ENCODE measurements at places on chromosomes 4 and X.
A peak's percentile ranks its signal among the peaks of the same experiment; 100 is the strongest.

- DNase-seq, result no peak
Observed at GRCh38 chr4:21826071-21826470, 122.5 kb downstream of the KCNIP4 start.

- no peak for DNase-seq
Observed at GRCh38 chr4:121217351-121217750, 53.2 kb upstream of the TNIP3 start.

GRCh38 chrX:55149242-55149641 lies 60.4 kb downstream of the PAGE2 start:
- DNase-seq, result no peak

DNA sequence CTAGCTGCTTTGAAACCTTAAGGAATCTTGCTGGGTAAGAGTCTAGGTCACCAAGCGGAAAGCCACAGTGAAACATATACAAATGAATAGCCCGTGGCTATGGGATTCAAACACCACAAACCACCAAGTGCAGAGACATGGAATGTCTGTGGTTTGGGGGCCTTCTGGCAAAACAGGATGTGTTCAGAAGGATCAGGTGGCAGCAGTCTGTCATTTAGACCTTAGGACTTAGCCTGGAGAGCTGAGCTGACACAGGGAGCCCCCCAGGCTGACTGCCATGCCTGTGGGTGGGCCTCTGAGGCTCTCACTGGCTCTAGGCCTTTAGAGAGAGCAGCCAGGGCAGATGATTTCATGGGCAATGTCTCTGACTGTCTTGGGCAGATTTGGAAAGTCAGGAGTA lies 225.6 kb downstream of the FBXW7 start:
- no peak for DNase-seq

DNA sequence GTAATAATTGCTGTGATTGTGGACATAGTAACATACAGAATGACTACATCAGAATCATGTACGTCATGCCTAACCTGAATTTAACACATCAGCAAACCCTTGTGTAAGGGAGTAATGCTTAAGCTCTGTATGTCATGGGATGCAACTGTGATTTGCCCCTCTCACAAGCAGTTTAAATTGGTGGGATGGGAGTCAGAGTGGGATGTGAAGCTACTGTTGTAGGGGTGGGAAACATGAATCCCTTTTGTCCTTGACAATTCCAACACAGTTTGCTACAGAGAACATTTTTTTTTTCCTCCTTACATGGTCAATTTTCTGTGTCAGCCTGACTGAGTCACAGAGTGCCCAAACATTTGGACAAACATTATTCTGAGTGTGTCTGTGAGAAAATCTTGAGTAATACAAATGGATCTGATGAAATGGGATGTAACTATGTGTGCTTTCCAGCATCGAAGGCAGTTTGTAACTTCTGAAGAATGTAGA lies 392.8 kb downstream of the GPM6A start:
- DNase-seq, result no peak

DNA sequence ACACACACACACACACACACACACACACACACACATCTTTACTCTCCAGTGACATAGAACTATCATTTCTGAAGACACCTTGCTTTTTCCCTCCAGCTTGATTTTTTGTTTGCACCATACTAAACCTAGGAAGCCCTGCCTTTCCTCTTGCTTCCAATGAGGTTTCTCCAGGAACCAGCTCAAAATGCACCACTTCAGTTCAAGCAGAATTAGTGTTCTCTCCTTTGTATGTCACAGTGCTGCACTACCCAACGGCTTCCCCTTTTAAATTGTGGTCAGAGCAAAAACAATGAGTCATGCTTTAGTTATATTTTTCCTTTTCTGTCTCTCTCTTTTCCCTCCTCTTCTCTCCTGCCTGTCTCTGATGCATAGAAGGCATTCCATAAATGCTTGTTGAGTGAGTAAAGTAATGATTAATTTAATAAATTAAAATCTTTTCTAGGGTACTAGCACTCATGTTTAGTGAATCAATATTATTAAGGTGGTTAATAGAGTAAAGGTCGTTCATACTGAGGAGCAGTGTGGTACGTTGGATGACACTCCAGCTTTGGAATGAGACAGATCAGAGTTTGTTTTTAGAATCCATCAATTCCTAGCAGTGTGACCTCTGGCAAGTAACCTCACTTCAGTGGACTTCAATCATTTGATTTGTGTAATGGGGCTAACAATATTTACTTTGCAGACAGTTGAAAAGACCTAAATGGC lies 5.9 kb downstream of the RTL3 start:
- DNase-seq, result no peak

DNA sequence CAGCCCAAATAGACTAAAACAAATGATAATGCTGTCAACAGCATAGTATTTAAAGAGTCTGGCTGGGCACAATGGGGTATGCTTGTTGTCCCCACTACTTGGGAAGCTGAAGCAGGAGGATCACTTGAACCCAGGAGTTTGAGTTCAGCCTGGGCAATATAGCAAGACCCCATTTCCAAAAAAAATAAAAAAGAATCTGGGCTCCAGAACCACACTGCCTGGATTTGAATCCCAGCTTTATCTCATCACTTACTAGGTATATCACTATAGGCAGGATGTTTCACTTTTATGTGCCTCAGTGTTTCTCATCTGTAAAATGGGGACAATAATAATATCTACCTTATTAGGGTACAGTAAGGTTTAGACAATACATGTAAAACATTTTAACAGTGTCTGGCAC lies 5.3 kb upstream of the G3BP2 start:
- DNase-seq, result no peak

GRCh38 chr4:83217721-83218522 lies 66.7 kb downstream of the COQ2 start:
- DNase-seq, result peak; percentile 61

- DNase-seq, result no peak
Observed at GRCh38 chr4:909131-909571, 23.0 kb downstream of the GAK start.

- DNase-seq, result no peak
Observed at GRCh38 chr4:3254302-3255131, 5.6 kb downstream of the MSANTD1 start.

DNA sequence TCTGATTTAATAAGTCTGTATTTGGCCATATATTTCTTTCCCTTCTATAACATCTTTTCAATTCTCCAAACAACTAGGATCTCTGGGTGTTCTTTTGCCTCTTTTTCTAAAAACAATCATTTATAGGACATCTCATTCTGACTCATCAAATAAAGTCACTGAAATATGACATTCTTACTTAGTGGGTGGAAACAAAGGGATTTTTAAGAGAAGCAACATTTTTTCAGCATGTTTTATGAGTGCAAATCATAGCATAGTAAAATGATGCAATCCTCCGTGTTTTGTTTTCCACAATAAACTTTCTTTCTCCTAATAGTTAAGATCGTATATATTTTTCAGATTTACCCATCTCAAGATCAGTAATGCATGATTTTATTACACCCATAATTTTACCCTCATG lies 179.8 kb downstream of the SPCS3 start:
- DNase-seq, result no peak

GRCh38 chr4:182770996-182771514 lies 146.1 kb downstream of the DCTD start:
- DNase-seq, result no peak

DNA sequence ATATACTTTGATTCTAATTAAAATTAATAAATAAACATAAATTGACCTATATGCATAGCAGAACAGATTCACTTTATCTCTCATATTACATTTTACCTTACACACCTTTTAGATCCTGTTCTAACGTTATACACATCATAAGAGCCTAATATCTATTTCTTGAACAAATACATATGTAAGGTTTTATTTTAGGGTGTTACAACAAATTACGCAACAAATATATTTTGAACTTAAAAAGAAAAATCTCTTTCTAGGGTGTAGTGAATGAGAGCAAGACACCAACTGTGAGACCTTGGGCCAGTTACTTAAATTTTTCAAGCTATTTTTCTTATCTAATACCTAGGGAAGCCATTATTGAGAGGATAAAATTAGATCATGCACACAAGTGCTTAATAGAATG lies 191.2 kb downstream of the CFAP299 start:
- no peak for DNase-seq

GRCh38 chrX:17527922-17528321 lies 152.9 kb downstream of the NHS start:
- no peak for DNase-seq

DNA sequence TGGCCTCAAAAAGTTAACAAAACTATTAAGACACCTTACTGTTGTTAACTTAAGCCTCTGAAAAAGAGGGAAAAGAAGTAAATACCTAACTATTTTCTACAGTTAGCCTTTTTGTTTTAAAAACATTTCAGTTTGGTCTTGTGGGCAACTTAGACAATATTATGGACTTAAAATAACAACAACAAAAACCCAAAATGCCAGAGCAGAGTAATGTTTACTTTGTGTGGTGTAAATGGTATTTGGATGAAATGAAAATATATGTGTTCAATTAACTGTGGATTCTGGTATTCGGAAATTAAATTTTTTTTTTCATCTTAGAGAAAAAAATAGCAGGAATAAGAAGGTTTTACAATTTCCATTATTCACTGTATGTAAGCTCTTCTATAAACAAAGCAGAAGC lies 79.6 kb upstream of the NPNT start:
- no peak for DNase-seq

GRCh38 chrX:100710816-100711215 lies 21.1 kb downstream of the SYTL4 start:
- DNase-seq, result no peak

DNA sequence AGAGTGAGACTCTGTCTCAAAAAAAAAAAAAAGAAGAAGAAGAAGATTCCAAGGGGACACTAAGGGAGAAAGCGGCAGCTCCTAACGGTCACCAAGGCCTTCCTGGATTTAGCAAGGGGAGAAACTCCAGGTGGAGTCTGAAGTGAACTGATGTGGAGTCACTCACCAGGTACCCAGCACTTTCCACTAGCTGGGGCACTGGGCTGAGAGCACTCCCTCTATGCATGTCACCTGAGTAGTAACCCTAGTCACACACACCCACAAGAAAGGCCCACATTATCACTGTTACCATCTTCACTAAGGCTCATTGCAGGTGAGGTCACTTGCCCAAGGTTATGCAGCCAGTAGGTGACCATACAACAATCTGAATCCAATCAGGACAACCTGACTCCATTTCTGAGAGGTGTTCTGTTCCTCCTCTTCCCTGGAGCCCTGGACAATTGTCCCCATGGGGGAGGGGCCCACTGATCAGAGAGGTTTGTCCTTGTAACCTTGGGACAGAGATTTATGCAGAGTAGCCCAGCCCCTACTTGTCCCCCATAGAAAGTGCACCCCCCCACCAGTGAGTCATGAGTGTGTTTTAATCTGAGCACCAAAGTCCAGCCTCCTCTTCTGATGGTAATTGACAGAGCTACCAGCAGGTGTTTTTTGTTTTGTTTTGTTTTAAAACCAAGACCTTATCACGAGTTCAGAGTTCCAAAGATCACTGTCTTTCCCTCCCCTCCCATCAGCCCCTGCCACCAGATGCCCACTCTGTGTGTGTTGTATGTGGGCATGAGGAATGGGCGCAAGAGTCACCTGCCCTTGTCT lies 5.9 kb upstream of the SASH3 start:
- no peak for DNase-seq

- no peak for DNase-seq
Observed at GRCh38 chr4:41471126-41472071, 66.6 kb upstream of the LIMCH1 start.

GRCh38 chr4:156128616-156129015 lies 174.9 kb upstream of the CTSO start:
- no peak for DNase-seq

DNA sequence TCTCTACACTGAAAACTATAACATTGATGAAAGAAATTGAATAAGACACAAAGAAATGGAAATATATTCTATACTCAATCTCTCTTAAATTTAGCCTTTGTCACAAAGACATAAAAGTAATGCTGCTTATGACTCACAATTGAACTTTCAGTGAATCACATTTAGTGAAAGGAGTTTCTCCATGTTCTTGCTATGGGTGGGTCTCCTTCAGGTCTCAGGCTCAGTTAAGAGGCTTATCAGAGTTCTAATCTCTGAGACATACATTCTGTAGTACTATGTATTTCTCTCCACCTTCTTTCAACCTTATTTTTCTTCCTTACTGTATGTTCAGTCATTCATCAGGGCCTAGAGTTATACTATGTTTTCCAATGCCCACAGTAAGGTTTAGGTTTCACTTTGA lies 220.9 kb downstream of the DTHD1 start:
- DNase-seq, result no peak

- DNase-seq, result no peak
Observed at GRCh38 chr4:174604198-174604597, 81.9 kb upstream of the HPGD start.

DNA sequence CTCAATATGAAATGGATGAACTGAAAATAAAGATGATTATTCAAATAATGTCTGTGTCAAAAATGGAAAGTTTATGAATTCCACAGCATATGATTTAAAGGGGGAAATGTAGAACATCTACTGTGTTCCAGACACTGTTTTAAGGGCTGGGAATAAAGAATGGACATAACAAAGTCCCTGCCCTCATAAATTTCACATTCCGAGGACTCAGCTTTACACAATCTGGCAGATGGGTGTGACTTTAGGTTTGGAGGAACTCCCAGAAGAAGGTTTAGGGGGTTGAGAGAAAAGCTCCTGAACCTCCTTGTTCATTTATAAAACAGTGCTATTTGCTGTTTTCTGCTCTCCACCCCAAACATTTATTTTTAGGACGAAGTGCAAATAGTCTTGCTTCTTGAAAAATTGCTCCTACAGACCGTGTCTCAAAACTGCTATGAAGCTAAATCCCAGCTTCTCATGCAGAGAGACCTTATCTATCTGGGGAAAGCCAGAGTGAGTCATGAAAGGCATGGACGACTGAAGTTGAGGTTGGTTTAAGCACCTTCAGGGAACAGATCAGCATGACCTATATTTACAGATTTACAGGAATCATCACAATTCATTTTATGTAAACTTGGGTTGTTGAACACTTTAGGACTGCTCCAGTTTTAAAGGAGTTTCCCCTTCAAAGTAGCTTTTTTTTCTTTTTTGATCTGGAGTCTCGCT lies 184.3 kb downstream of the HS6ST2 start:
- DNase-seq, result no peak

DNA sequence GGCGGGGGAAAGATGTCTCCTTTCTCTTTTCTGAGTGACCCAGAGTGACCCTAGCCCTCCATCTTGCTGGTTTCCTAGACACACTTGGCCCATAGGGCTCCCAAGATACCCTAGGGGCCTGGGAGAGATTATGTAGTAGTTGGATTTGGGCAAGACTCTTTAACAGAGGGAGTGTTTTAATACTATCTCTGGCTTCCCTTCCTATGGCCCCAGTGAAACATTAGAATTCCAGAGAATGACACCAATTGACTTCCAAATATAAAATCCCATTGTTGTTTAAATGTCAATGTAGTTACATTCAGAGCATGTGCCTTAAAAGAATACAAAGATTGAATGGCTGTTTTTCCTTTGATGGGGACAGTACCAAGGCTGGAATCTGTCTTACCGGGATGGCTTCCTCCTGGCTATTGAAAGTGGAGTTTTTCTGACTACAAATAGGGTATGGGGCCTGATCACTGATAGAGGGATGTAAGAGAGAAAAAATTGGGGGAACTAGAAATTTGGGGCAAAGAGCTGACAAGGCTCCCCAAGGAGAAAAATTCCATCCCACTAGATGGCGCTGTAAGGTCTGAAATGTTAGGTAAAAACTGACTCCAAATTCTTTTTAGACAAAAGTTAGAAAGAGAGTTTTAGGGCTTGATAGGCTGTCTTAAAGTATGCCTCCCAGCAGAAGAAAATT lies 10.7 kb downstream of the TENT5D start:
- DNase-seq, result no peak

All from stimulated activated CD4-positive, alpha-beta T cell treated with anti-CD3 and anti-CD28 coated beads, Interleukin-4, amount 100 ng/mL, for 24 hours (primary cell).